ENCODE measurements at places on chromosomes 11 and 22.

GRCh38 chr22:20530368-20531153 lies 23.2 kb downstream of the MED15 start:
- no peak for DNase-seq

- no peak for DNase-seq
Observed at GRCh38 chr22:46813816-46814597, 51.6 kb downstream of the TBC1D22A start.

GRCh38 chr11:34866375-34866774 lies 49.8 kb downstream of the APIP start:
- DNase-seq = no peak

GRCh38 chr11:13262096-13262495 lies 15.5 kb upstream of the BMAL1 start:
- DNase-seq = no peak

- peak; percentile 39 for DNase-seq
Observed at GRCh38 chr22:39463931-39464390, 7.1 kb downstream of the MGAT3 start.
